ENCODE measurements at places on chromosomes 13 and 19.

DNA sequence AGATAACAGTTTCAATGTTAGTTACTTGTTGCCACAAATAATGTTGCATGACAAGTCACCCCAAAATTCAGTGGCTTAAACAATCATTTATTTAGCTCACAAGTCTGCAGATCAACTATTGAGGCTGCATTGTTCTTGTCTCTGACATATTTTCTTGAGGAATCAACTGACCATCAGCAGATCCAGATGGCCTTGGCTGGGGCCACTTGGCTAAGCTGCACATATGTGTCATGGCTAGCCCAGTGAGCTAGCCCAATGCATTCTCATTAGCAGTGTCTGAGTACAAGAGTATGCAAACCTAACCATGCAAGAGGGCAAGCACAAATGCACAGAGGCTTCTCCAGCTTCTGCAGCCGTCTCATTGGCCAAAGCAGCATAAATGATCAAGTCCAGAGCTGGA lies 180.4 kb downstream of the DNAJC15 start:
- DNase-seq = no peak

GRCh38 chr19:44748426-44749254 lies at the start of gene BCL3:
Gene BCL3 (plus strand): TSS chr19:44748708. CDS start chr19:44748791, 83 bp downstream.
- peak; percentile 61 for DNase-seq

- no peak for DNase-seq
These were observed 92.1 kb downstream of the STARD13 start for GRCh38 chr13:33193428-33193974.

DNA sequence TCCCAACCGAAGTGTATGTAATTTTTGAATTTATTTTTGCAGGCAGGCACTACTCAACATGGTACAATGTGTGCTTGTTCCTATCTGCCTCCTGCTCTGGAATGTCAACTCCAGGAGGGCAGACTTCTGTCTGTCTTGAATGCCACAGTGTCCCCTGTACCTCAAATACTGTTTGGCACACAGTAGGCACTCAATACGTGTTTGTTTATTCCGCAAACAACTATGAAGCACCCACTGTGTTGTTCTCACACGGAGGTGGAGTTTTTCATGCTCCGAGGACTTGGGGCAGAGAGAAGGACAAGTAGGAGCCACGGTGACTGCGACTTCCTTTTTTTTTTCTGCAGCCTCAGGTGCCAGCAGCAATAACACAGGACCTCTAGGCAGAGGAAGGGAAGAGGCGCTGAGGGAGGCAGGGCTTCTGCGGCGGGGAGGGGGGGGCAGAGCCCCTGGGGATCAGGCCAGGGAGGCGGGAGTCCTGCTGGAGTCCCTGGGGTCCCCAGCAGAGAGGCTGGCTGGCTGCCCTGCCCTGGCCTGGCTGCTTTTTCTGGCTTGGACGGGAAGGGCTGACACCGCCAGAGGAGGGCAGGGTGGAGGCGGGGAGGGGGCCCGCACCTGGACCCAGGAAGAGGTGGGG lies 29.3 kb upstream of the TNFAIP8L1 start:
- DNase-seq = no peak

DNA sequence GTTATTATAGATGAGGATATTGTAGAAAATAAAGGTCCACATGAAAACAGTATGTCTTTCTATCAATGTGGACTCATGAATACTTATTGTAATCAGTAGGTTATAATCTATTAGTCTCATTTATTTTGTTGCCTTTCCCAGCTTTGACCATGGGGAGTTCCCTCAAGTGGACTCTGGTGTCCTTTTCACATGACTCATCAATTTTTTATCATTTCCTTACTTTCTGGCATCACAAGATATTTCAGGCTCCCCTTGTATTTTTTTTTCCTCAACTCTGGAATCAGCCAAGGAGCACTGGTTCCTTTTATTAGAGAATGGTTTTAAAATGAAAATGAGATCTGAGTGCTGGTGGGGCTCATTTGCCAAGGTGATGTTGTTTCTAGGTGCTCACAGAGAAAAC lies 63.4 kb upstream of the DIAPH3 start:
- no peak for DNase-seq

DNA sequence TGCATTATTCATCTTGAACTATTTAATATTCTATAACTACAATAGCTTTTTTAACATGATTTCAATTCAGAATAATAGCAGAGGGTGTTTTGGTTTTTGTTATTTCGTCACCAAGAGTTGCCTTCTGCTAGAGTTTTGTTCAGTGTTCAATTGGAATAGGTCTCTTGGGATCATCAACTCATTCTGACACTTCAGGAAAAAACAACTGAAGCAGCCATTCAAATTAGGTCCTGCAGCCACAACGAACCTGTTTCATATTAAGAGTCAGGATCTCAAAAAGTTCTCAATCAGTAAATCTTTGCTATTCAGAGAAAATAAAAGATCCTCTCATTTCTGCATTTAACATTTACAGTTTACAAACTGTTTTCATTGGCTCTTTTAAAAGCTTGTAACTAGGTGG lies 2.4 kb upstream of the CHAMP1 start:
- DNase-seq = no peak

GRCh38 chr19:2574971-2575630 lies 99.2 kb downstream of the GADD45B start:
- DNase-seq = no peak

DNA sequence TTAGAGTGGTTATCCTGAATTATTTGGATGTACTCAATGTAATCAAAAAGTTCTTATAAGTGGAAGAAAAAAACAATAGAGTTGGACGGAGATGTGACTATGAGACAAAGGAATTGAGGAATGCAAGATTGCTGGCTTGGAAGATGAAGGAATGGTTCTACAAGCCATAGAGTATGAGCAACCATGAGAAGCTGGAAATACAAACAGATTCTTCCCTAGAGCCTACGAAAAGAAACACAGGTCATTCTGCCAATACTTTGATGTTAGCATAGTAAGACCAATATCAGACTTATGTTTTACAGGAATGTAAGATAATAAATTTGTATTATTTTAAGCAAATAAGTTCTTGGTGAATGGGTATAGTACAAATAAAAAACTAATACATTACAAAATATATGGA lies 249.2 kb downstream of the DIAPH3 start:
- no peak for DNase-seq

DNA sequence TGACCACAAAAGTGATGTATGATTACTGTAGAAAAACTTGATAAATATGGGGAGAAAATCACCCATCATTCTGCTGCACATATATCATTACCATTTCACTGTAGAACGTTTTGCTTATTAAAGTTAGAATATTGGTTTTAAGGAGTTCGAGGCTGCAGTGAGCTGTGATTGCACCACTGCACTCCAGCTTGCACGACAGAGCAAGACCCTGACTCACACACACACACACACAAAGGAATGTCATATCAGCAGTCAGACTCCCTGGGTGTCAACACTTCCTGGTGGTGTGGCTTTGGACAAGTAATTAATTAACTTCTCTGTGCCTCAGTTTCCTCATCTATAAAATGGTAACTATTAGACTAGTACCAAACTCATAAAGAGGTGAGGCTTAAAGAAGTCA lies 11.3 kb upstream of the PNMA8A start:
- DNase-seq = no peak

DNA sequence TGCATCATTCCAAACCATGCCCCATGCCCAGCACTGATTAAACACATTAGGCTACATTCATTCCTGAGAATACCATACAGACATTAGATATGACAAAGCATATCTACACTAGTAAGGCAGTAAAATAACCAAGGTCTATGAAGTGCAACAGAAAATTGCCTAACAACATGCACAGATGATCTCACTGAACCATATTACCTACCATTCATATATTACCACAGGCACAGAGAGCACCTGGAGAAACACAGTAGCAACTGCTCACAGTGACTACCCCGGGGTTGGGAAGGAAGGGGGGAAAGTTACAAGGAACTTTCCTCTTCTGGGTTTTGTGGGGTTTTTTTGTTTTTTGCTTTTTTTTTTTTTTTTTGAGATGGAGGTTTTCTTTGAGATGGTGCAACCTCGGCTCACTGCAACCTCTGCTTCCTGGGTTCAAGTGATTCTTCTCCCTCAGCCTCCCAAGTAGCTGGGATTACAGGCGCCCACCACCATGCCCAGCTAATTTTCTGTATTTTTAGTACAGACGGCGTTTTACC lies 669.6 kb downstream of the UQCRFS1 start:
- DNase-seq = no peak

DNA sequence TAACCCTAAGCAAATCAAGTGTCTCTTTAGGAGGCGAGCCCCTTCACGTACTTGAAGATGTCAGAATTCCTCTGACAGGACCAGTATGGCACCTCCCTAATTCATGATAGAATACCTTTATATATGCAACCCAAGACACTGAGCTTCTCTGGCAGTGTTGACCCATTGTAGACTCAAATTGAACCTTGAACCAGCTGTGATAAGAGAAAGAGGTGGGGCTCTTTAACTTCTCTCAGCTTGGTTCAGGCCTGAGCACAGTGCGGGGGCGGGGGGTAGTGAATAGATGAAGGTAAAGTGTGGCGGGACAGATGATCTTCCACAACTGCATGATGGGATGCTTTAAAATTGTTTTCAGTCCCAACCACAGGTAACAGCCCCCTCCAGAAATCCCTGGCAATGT lies 12.1 kb downstream of the MBNL2 start:
- no peak for DNase-seq

- DNase-seq = no peak
These were observed 27.4 kb upstream of the TINCR start for GRCh38 chr19:5595129-5595528.

GRCh38 chr13:21443171-21443570 lies 15.9 kb downstream of the ZDHHC20 start:
- no peak for DNase-seq

DNA sequence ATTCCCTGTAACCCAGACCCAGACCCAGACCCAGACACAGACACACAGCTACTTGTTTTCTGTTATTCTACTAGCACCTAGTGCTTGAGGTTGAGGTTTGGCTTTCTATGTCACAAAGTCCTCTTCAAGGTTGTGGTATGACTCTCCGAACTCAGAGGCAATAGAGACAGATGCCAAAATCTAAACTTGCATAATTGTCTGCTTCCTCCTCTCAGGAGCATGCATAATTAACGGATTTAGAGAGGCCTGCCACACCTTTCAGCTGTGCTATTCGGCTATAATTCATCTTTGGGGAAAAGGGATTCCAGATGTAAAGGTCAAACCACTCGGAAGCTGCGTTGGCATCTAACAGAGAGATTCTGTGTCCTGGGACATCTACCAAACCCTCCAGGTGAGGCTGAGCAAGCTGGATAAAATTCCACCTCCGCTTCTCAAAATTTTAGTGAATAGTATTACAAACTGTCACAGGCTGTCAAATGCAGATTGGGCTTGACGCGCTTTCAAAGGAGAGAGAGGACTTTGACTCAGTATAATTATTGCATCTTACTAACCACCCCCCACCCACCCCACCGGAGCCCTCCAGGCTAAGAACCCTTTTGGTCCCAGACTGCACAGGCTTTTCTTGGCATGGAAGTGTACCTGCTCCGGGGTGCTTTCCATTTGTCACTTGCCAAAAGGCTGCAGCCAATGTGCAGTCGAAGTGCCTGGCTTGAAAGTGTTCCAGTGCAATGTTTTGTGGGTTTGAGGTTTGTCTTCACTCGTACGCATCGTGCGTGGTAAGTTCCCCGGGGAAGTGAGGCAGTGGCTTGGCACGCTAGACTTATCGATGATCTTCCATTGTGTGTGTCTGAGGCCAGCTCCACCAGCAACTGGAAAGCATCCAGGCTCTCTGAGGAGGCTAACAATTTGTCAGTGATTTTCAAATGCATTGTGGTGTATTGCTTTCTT lies 194.1 kb downstream of the TDRD3 start:
- no peak for DNase-seq

DNA sequence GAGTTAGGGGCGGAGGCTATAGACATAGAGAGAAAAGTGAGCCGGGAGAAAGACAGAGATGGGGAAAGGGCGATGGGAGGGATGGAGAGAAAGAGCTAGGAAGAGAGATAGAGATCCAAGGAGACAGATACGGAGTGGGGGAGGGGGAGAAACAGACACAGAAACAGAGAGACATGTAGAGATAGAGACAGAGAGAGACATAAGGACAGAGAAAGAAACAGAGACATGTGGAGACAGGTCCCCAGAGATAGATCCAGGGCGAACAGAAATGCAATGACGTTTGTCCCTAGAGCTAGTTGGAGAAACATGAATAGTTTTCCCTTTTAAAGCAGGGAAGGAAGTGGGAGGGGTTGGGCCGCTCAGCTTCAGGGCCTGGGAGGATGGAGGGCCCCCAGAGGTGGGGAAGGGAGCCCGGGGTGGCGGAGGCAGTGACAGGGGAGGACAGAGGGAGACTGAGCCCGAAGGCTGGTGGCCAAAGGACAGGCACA lies 4.6 kb downstream of the PPP1R14A start:
- no peak for DNase-seq

- peak; percentile 43 for DNase-seq
These were observed 62.1 kb downstream of the ARHGEF7 start for GRCh38 chr13:111177081-111177711.

- DNase-seq = no peak
These were observed 8.2 kb downstream of the SPPL2B start for GRCh38 chr19:2336528-2337328.
